ENCODE measurements at places on chromosomes 2 and 18.

GRCh38 chr18:25080211-25080610, 271.8 kb downstream of the ZNF521 start:
- no peak for DNase-seq

DNA sequence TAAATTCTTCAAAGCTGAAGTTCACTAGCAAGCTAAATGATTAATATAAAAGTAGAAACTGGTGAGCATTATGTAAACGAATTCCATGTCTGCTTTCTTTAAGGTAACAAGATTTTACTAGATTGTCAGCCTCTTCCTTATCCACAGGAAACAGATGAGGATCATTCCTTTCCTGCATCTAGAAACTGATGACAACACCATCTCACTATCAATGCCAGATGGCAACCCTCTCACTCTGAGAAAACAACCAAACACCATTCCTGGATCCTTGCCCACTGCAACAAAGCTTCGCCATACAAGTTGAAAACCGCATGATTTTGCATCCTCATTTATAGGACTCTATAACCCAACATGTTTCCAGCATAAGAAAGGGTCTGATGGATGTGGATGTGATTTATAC, 122.9 kb downstream of the ZNF521 start:
- no peak for DNase-seq

DNA sequence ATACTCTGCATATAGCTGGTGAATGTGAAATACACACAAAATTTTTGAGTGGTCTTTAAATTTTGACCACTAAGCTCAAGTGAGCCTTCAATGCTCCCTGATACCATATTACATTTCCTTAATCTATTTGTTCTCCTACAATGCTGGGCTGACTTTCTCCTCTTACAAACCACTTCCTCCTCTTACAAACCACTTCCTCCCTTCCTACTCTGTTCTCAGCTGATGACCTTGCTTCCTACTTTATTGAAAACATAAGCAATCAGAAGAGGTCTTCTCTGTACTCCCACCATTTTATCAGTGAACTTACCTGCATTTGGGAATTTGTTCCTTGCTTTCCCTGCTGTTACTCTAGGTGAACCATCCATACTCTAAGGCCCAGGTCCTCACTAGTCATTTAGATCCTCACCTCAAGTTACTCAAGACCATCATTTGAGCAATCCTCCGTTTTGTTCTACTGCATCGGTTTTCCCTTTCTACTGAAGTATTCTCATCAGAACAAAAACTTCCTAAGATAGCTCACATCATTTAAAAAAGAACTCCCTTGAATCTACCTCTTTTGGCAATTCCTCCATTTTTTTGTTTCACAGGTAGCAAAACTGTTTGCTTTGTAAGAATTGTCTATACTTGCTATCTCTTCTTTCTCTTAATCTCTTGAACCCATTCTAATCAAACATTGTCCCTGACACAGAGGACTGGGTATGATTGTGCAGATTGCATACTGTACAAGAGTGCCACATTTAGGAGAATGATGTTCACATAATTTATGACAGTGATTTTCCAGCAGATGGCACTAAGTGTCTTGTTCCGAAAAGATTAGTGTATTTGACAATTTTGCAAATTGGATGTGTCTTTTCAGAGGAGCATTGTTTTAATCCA, 96.5 kb downstream of the EPB41L5 start:
- no peak for DNase-seq

- no peak for DNase-seq
Measured at GRCh38 chr18:23231340-23232021, 96.2 kb downstream of the CABLES1 start.

DNA sequence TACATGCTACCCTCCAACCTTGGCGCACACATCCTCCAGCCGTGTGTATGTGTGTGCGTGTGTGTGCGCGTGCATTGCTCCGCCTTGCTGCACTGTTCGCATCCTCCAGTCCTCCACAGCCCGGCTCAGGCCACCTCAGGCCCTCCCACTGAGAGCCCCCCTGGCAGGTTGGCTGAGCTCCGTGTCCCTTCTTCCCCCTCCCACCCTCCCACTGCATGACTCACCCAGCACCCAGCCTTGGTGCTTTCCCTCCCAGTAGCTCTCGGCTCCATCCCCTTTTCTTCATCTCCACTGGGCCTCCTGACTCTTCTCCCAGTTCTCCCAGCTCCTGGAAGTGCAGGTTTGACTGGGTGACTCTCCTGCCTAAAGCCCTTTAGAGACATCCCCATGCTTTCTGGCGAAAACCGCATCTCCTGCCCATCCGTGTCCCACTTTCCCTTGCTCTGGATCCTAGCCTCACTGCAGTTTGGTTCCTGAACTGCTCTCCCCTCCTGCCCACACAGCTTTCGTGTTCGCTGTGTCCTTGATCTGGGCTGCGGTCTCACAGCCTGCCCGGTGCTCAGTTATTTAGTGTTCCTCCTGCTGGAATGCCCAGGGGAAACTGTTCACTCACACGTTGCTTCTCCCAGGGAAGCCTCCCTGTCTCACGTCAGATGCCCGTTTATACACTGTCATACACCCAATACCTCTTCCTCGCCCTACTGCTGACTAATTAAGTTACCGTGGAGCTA, 4.9 kb downstream of the TMEM177 start:
- DNase-seq, result no peak

- DNase-seq, result no peak
Measured at GRCh38 chr2:235026649-235027557, 75.1 kb downstream of the SH3BP4 start.

- no peak for DNase-seq
Measured at GRCh38 chr2:222733846-222734702, 62.6 kb downstream of the MOGAT1 start.

GRCh38 chr2:235564884-235565530, 71.2 kb downstream of the AGAP1 start:
- DNase-seq, result no peak

DNA sequence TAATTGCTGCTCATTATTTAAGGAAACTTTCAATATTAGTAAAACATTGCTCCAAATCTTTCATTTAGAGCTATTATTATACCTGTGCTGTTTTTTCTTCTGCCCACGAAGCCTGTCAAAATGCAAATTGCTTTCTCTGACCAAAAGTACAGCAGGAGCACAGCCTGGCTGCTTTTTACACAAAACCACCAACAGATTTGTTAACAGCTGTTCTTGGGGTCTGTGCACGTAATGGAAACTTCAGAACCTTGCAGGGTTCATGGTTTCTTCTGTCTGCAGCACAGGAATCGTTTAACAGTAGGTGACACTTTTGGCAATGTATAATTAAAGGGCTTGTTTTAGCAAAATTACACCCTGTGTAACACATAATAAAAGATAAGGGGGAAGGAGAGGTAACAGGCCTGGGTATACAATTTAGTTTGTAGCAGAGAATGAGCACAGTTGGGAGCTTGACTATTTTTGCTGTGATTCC, 447.3 kb downstream of the KCNJ3 start:
- no peak for DNase-seq

GRCh38 chr2:160224060-160224459, 24.0 kb upstream of the ITGB6 start:
- DNase-seq, result no peak

DNA sequence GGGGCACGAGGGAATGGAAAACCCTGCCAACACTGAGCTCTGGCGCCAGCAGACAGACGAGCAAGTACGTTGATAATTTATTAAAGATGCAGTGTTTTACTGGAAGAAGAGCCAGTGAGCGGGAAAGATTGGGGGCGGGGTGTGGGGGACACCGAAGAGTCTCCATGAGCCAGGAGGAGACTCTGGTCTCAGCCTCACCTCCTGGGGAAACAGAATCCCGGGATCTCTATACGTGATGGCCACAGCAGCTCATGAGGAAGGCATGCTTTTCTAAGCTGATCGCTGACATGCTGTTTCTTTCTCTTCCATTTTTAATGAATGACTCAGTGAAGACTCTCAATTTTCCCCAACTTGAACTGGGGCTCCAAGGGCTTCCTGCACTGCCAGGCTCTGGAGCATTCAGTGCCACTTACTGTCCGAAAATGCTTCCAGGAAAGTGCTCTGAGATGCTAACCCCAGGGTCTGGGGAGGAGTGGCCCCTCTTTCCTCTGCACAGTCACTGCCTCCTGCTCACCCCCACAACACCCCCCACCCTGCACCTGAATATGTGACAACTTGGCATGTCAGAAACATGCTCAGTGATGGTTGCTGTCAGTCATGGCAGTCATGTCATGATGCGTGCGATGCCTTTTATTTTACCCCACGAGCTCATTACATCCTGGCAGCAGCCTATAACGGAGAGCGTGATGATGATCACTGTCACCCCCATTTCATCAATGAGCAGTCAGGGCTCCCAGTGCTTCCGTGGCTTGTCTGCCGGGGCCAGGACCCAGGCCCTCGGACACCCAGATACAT, 164.2 kb upstream of the CAPN13 start:
- no peak for DNase-seq

DNA sequence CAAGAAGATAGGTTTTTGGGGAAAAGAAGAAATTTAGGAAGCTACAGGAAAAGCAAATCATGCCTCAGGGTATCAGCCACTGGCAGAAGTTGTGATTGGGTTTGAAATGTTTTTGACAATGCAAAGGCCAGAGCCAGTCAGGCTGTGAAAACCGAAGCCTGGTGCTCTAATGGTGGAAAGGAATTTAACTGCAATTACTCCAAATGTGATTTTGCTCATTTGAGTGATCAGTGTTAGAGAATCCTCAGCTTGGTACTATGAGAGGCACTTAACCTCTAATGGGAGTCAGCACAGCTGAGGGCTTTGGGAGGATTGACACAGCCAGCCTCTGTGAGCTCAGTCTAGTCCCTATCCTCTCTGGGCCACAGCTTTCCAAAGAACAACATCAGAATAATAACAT, 176.5 kb downstream of the LRRTM1 start:
- no peak for DNase-seq

DNA sequence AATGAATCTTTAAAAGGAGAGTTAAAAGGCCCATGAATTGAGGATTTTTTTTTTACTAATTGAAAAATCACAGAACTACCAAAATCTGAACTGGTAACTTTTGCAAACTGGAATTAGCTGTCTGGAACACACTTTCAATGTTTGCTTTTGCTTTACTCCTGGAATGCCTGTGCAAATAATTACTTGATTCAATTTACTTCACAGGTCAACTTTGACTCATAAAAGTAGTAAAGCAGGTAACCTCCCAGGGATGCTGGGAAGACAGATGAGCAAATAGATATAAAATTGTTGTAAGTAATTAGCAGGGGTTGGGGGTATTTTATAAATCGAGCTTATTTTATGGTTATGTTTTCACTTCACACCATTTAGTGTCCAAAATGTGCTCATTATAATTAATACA, 398.3 kb upstream of the HNRNPA3 start:
- no peak for DNase-seq

DNA sequence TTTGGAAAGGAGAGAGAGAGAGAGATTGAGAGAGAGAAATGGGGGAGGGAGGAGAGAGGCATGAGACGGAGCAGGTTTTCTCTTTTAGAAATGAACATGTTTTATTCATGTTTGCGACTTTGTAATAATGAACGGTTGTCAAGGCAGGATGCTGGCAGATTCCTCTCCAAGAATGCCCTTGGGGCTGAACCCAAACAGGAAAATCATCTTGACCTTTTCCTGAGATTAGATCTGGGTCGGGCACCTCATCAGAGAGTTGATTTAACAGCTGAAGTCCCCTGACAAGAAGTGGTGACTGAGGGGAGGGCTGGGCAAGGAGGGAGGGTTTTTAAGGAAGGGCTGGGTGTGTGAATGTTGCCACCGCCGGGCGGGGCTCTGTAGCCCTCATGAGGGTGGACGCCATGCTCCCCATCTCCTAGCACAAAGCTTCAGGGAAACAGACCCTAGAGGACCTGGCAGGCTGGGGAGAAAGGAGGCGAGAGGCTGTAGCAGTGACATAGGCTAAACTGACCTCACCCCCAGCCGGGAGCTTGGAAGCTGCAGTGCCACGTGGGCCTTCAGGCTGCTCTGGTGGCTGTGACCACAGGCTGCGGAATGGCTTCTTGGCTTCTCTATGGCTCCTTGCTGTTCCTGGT, 60.0 kb downstream of the LIPG start:
- DNase-seq, result no peak

- no peak for DNase-seq
Measured at GRCh38 chr2:232521959-232522622, 1.9 kb downstream of the PRSS56 start.

- no peak for DNase-seq
Measured at GRCh38 chr18:48707636-48708296, 168.9 kb downstream of the CTIF start.

DNA sequence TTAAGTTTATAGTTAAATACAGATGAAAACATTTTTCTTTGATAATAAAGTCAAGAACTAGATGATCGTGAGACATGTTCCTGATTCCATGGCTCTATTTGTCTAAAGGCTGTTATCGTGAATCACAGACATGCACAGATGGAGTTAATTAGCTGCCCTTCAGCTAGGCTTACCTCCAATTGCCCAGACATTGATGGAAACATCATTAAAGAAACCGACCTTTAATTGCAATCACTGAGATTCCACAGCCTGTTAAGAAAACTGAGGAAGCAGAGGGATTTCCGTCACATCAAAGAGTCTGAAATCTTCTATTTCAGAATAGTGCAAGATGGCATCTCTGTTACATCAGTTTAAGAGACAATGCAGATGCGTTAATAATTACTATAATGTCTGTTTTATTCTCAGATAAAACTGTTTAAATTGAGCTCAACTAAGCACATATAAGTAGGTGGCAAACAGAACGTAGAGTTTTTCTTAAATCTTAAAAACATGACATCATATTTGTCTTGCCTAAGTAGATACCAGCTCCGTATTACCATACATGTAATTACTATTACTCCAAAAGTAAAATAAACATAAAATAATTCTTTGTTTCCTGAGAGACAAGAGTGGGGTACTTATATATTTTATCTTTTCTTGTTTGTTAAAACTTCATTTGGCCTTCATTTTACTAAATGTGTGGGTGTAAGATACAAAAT, 23.9 kb upstream of the CRACDL start:
- no peak for DNase-seq

DNA sequence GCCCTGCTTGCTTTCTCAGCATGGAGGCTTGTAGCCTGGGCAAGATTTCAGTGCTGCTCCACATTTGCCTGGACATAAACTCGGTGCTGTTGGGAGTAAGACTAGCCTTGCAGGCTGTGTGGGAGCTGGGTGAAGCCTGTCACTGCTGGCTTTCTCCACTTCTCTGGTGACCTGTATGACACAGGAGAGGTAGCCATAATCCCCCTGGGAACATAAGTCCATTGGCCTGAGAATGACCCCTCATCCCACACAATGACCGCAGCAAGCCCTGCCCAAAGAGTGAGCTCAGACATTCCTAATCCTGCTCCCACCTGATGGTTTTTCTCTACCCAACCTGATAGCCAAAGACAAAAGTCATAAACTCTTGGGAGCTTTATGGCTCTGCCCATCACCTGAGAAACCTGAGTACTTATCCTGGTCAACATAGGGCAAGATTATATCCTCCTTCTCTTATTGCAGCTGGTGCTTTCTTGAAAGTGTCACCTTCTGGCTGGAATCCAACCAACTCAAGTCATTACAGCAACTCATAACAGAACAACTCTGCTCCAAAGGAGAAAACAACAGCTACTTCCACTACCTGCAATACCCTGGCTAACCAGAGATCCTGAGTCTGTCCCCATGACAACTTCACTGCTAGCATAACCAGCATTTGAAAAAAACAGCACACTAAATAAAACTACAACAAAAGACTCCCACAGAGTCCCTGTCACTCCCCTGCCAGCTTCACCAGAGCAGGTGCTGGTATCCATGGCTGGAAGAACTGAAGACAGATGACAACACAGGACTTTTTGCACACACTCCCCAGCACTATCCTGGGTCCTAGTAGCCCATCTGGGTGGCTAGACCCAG, 834.4 kb upstream of the DDX18 start:
- no peak for DNase-seq

Measured in Panc1 (cell line).